GM04504 (cell line): ENCODE measurements at places on chromosomes 4 and X.

GRCh38 chr4:53916431-53916889 lies 147.9 kb downstream of the CHIC2 start:
- no peak for DNase-seq

DNA sequence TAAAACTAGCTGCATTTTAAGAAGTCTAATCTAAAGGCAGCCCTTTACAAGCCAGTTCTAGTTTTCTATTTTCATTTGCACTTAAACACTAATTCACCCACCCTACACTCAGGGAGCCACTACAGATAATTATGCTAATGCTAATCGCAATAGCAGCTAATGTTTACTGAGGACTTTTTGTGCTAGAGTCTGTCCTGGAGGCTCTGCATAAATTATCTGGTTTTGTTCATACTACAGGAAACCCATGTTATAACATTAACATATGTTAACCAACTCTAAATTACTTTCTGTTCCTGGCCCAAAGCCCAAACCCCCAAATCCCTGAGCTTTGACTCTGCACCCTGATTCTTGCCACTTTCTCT lies 480 bp upstream of the RADX start:
- DNase-seq, result no peak

DNA sequence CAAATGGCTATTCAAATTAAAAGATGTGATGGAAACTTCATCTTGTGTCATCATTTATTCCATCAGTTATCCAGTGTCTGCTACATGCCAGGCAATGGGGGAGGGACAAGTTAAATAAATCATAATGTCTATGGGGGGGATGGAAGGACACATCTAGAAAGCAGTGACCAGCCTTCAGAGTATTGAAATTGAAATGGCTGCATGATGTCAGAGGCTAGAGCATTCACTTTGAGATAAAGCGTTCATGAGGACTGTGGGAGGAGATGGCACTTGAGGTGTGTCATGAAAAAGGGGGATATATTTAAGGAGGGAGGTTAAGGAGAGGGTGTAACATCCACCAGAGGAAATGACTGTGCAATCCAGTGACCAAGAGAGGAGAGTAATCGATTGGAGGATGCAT lies 50.6 kb downstream of the SLIT2 start:
- no peak for DNase-seq

DNA sequence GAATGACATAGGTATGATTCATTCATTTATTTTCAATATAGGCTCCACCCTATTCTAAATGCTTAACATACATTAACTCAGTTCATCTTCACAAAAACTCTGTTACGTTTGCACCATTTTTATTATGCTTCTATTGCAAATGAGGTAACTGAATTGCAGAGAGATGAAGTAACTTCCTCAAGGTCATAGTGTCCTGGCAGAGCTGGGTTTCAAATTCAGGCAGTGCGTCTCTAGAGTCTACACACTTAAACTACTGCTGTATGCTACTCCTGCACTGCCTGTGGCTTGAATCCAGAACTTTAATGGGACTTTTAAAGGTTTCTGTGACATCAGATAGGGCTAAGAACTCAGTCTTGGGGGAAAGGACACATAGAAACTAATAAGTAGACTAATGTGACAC lies 413.4 kb downstream of the UBE2NL start:
- DNase-seq, result no peak

DNA sequence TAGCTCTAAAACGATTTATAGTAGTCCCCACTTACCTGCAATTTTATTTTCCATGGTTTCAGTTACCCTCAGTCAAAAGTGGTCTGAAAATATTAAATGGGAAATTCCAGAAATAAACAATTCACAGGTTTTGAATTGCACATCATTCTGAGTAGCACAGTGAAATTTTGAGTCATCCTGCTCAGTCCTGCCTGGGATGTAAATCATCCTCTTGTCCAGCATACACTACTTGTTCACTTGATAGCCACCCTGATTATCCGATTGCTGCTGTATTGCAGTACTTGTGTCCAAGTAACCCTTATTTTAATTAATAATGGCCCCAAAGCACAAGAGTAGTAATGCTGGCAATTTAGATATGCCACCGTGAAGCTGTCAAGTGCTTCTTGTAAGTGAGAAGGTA lies 23.5 kb upstream of the BDH2 start:
- no peak for DNase-seq

DNA sequence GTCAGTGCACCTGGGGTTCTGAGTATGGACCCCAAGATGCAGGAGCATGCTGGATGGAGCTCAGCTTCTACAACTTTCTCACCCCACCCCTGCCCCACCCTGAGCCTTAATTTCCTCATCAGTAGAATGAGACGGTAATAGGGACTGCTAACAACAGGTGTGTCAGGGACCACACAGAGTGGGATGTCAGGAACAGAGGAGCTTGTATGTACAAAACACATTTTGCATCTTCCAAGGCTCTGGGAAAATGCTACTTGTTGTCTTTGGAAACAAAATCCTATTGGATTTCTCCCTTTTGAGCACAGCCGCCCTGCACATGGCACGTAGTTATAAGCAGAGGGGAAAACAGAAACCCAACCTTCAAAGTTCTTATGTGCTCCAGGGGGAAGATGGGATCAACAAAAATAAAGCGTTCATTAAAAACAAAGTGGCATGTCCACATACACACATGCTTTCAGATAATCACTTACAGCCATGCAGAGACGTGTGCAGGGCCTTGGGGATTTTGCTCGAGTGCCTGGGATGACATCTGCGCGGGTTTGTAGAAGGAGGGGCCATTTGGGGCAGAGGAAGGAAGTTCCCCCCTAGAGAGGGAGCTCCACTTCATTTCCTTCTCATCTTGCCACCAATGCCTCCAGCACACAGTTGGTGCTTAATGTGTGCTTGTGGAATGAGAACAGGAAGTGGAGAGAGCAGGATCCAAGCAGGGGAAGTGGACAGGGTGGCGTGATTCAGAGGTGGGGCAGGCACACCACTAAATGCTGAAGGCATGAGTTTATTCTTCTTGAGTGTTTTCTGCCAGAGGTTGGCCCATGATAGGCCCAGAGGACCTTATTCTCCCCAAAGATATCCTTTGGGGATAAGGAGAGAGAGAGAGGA lies 138.9 kb downstream of the SMIM20 start:
- no peak for DNase-seq

- DNase-seq, result no peak
Observed at GRCh38 chr4:88255111-88255510, 29.2 kb downstream of the PPM1K start.

DNA sequence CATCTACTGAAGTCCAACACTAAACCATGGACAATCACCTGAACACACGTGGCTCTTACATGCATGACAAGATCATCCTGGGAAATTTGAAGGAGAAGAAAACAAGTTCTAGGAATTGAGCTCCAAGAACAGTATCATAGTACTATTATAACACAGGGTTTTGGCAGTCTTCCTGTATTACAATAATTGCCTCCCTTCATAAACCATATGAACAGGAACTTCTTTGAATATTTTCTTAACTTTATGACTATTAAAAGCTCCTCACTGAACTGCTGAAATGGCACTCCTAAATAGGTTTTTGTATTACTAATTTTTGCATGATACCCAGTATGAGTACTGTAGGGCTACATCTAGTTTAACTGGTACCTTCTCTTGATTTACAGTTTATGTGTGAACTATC lies 130.0 kb downstream of the ZAR1 start:
- DNase-seq, result no peak

DNA sequence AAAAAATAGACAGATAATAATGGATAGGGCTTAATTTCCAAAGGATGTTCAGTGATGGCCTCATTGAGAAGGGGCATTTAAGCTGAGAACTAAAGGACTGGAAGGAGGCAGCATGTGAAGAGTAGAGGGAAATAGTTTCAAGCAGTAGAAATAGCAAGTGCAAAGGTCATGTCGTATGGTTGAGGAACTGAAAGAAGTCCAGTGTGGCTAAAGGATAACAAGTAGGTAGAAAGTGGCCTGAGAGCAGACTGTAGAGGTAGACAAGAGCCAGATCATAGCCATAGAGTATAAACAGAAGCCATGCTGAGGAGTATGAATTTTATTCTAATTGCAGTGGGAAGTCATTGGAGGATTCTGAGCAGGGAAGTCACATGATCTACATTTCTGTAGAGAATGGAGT lies 72.3 kb downstream of the GRIA3 start:
- no peak for DNase-seq

GRCh38 chr4:32775049-32775448 lies 2054.9 kb downstream of the PCDH7 start:
- no peak for DNase-seq

- DNase-seq, result no peak
Observed at GRCh38 chrX:1072637-1073377, 139.6 kb downstream of the CRLF2 start.

DNA sequence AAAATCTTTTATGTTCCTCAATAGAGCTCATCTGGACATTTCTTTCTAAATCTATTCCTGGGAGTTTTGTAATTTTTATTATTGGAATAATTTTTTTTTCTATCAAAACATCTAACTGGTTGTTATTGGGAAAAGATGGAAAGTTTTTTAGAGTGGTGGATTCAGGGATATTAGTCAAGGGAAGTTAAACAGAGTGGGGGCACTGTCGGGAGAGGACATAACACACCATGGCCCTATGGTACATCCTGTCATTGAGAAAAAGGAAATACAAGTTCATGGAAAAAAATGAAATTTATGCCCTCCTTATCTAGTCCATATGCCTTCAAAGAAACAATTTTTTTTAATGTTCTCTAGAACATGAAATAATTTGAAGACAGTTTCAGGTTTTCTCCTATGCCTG lies 96.3 kb upstream of the TSPAN5 start:
- DNase-seq, result no peak

GRCh38 chr4:121690001-121690400 lies 6.8 kb downstream of the ANXA5 start:
- DNase-seq, result no peak

DNA sequence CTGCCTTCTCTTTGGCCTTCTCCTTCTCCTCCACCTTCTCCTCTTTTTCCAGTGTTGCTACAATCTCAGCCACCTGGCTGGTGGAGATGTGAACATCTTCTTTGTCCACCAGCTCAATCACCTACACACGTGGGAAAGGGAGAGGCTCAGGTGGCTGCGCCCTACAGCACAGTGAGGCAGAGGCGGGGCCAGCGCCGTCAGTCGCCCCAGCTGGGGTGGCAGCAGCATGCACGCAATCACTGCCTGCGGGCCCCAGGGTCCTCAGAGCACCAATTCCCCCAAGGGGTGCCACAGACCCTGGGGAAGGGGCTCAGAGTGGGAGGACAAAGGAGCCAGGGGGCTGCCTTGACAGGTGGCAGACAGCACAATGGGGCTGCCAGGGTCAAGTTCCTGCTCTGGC lies 21.4 kb downstream of the FGFR3 start:
- no peak for DNase-seq

DNA sequence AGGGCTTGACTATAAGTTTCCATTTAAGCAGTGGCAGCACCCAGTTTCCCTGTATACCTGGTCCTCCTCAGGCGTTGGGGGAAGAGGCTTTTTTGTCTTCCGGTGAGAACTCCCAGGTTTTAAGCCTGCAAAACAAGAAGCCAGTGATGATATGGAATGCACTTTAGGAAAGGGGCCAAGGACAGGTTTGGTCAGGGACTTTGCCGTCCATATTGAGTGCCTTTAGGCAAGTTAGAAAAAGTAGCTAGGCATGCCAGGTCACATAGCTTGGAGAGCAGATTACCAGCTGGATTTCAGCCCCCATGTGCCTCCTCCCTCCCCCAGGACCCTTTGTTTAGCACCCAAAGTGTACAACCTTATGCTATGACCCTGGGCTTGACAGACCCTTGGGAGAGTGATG lies 13.6 kb upstream of the TIMM8A start:
- no peak for DNase-seq

DNA sequence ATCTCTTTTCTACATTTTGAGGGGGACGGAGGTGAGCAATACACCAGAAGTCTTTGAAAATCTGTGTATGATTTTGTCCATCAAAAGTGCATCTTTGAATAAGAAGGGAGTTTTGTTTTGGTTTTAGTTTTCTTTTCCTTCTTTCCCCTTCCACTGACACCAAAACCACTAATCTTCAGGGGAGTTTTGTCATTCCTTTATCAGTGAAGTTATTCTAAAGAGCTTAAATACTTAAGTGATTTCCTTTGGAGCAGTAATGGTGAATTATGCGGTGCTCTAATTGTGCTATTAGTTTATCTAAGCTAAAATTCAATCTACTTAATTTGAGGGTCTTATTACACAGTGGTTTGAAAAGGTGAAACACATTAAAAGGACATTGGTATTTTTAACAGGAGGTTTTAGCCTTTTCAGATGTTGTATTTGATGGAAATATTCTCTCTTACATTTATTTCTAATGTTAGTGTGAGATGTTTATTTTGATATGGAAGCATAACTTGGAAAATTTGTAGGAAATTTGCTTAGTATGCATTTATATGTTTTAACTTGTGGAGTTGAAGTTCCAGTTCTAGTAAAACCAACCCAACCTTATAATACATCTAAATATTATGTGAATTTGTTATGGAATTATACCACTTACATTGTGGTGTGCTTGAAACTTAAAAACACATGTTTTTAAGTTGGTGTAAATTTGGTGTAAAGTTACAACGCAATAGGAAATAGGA lies 124.9 kb downstream of the PCDH7 start:
- no peak for DNase-seq
